B cell (primary cell): ENCODE measurements at places on chromosomes 5 and 9.

- no peak overlapping the region for H3K27ac ChIP-seq
- no peak for DNase-seq
- no peak overlapping the region for H3K4me3 ChIP-seq
- H3K27me3 ChIP-seq, result no peaks in the 10 kb centered on the region
Measured at GRCh38 chr5:146548781-146549449, 32.9 kb upstream of the GPR151 start.

GRCh38 chr9:113012492-113012891, 500 bp upstream of the ZNF883 start:
- no peak for DNase-seq
- H3K27me3 ChIP-seq, result no peaks in the 10 kb centered on the region
- no peaks in the 10 kb centered on the region for H3K36me3 ChIP-seq
- no peak overlapping the region for H3K27ac ChIP-seq
- H3K4me1 ChIP-seq, result no peaks in the 10 kb centered on the region

DNA sequence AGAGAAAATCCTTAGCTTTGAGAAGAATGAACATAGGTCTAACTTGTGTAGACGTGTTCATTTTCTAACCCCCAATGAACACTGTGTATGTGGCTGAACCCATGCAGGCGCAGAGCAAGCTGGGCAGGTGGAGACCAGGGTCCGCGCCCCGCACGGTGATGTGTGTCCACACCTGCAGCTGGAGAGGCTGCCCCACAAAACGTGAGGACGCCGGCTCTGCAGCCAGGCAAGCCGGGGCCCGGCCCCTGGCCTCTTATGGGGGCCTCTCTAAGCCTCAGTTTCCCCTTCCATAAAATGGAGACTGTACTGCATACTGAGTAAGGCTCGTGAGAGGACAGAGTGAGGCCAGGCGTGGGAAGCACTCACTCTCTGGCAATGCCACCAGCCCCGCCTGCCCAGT, 124.7 kb upstream of the RAPGEF1 start:
- H3K36me3 ChIP-seq, result peaks cover 11% of the 10 kb centered on the region
- H3K4me3 ChIP-seq, result no peak overlapping the region
- H3K4me1 ChIP-seq, result no peaks in the 10 kb centered on the region
- H3K27ac ChIP-seq, result no peak overlapping the region

DNA sequence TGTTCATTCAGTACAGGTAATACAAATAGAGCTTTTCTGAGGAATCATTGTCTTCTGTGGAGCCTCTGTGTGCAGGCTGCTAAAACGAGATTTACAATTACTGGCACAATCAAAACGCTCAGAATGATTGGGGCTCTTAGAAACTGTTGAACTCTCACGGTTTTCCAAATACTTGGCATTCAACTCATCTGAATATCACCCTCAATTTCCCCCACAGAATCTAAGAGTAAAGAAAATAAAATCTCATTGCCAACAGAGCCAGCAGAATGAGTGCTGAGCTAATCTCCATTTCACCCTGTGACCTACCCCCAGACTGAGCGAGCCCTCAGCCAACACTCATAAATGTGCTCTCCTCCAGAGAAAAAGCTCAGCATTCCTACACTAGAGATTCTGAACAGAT, 35.3 kb upstream of the TMED7 start:
- H3K36me3 ChIP-seq, result no peaks in the 10 kb centered on the region
- H3K27me3 ChIP-seq, result no peaks in the 10 kb centered on the region
- no peaks in the 10 kb centered on the region for H3K4me1 ChIP-seq
- no peak overlapping the region for H3K27ac ChIP-seq
- H3K4me3 ChIP-seq, result no peak overlapping the region
- DNase-seq, result no peak

DNA sequence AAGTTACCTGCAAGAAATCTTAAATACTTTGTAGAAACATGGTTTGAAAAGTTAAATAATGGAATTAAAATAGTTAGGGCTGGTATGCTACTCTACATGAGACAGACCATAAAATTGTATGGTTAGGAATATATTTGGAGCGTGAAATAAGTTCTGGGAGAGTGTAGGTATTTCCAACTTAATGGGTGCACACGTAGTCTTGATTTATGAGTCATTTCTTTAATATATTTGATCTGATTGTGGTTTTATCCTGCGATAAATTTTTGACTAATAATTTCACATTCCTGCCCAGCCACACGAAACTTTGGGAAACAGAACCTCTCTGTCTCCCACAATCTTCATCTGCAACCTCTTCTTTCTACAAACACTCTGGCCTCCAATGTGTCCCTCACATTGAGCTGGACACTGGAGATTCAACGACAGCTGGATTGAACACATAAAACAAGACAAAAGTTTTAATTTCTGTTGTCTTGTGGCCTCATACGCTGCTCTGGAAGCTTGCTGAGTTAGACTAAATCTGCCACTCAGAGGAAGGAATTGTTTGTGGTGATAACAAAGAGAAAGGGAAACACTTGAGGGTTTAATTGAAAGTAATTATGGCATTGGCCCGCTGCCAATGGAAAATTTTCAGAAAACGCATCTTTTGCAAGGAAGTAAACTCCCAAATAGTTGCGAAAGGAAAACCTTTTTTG, 201.8 kb upstream of the ZNF608 start:
- H3K36me3 ChIP-seq, result no peaks in the 10 kb centered on the region
- peaks cover 23% of the 10 kb centered on the region for H3K4me1 ChIP-seq
- DNase-seq, result no peak
- no peaks in the 10 kb centered on the region for H3K27me3 ChIP-seq

GRCh38 chr9:77595426-77596095, 52.6 kb downstream of the GNA14 start:
- H3K27me3 ChIP-seq, result no peaks in the 10 kb centered on the region
- no peak overlapping the region for H3K4me3 ChIP-seq
- H3K4me1 ChIP-seq, result no peaks in the 10 kb centered on the region
- H3K27ac ChIP-seq, result no peak overlapping the region
- DNase-seq, result no peak

- H3K27ac ChIP-seq, result no peak overlapping the region
- no peaks in the 10 kb centered on the region for H3K27me3 ChIP-seq
- no peaks in the 10 kb centered on the region for H3K36me3 ChIP-seq
- no peak for DNase-seq
- no peaks in the 10 kb centered on the region for H3K4me1 ChIP-seq
Measured at GRCh38 chr5:175680020-175680419, 22.1 kb downstream of the HRH2 start.

DNA sequence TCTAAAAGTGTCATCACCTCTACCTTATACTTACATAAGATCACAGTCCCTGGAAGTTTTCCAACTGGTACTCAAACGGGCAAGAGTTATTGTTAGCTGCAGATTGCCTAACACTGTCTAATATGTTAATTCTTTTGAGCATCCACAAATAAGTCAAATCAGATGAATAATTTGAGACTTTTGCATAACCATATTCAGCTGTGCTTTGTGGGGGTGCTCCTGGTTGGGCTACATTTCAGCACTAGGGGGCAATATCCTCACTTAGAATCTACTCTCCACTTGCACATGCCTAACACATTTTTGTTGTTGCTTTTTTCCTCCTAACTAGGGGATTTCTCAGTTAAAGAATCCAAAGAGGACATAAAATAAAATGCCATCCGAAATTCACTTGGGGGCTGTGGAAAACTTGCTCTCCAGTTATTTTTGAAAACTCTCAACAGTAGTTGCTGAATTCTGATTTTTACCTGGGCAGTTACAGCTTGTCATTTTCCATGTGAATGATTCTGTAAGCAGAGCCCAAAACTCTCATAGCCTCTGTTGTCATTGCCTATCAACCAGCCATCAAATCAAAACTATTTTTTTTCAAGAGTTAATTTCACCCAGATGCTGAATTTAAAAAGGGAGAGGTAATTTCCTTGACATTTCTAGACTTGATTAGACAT, 71.5 kb downstream of the TRIM36 start:
- H3K4me3 ChIP-seq, result no peak overlapping the region
- no peaks in the 10 kb centered on the region for H3K27me3 ChIP-seq
- no peaks in the 10 kb centered on the region for H3K36me3 ChIP-seq
- no peaks in the 10 kb centered on the region for H3K4me1 ChIP-seq

- H3K36me3 ChIP-seq, result no peaks in the 10 kb centered on the region
- H3K4me1 ChIP-seq, result no peaks in the 10 kb centered on the region
- H3K27me3 ChIP-seq, result no peaks in the 10 kb centered on the region
- H3K4me3 ChIP-seq, result no peak overlapping the region
- no peak for DNase-seq
Measured at GRCh38 chr5:73825736-73826135, 199.7 kb downstream of the ARHGEF28 start.

GRCh38 chr5:68950125-68950524, 143.7 kb upstream of the SLC30A5 start:
- H3K27me3 ChIP-seq, result no peaks in the 10 kb centered on the region
- no peak overlapping the region for H3K27ac ChIP-seq
- no peak for DNase-seq
- no peaks in the 10 kb centered on the region for H3K4me1 ChIP-seq

DNA sequence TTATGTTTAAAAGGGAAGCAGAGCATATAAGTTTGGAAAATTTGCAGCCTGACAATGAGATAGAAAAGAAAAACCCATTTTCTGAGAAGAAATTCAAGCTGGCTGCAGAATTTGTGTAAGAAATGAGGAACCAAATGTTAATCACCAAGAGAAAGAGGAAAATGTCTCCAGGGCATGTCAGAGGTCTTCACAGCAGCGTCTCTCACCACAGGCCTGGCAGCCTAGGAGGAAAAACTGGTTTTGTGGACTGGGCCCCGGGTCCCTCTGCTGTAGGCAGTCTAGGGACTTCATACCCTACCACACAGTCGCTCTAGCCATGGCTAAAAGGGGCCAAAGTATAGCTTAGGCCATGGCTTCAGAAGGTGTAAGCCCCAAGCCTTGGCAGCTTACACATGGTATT, 32.1 kb upstream of the HSD17B4 start:
- no peak overlapping the region for H3K4me3 ChIP-seq
- peak; percentile 60 for DNase-seq
- peaks cover 48% of the 10 kb centered on the region for H3K4me1 ChIP-seq
- H3K36me3 ChIP-seq, result no peaks in the 10 kb centered on the region

DNA sequence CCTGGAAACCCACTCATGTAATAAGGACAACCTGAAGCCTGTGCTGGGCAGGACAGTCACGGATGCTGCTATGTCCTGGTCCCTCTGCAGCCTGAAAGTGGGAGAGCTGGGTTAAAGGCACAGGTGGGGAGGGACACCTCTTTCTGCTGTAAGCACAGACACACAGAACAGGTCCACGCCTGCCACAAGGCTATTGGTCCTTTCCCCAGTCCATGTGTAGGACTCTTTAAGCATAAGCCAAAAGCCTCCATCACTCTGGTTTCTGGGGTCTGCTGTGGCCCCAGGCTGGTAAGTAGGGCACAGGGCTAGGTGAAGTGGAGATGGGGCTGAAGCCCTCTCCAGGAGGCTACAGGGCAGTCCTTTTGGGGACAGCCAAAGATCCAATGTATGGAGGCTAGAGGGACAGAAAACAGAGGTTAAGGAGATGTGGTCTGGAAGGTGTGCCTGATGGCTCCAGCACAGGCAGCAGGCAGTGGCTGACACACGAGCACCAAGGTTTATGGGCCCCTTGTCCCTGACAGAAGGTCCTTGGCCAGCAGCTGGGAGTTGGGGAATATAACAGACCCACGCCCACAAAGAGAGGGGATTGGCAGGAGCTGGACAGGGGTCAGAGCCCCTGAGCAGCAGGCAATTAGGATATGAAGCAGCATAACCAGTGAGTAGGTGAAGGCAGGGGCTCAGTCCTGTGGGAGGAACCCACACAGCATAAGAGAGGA, 203.6 kb upstream of the MVB12B start:
- no peak overlapping the region for H3K27ac ChIP-seq
- H3K4me3 ChIP-seq, result no peak overlapping the region
- H3K36me3 ChIP-seq, result no peaks in the 10 kb centered on the region

DNA sequence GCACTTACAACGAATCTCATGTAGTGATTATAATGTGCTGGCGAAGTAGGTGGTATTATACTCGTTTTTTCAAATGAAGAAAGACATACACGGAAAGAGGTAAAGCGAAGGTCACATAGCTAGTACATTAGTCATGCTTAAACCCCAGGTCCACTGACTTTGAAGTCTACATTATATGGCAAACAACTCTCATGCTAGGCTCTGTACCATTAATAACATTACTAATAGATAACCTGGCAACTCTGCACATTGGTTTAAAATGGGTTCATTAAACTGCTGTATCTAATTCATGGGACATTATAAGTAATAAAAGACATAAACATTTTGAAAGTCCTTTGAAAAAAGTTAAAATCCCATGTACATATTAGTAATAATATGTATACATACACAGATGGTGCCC, 21.2 kb downstream of the FYB1 start:
- peaks cover 4% of the 10 kb centered on the region for H3K4me1 ChIP-seq
- H3K36me3 ChIP-seq, result no peaks in the 10 kb centered on the region
- DNase-seq, result no peak
- H3K27me3 ChIP-seq, result no peaks in the 10 kb centered on the region
- no peak overlapping the region for H3K27ac ChIP-seq

- H3K36me3 ChIP-seq, result no peaks in the 10 kb centered on the region
- no peak overlapping the region for H3K4me3 ChIP-seq
- peaks cover 3% of the 10 kb centered on the region for H3K27me3 ChIP-seq
- DNase-seq, result no peak
Measured at GRCh38 chr5:113212244-113212920, 222.4 kb downstream of the TSSK1B start.

- no peak overlapping the region for H3K4me3 ChIP-seq
- DNase-seq, result no peak
- H3K27me3 ChIP-seq, result no peaks in the 10 kb centered on the region
- no peak overlapping the region for H3K27ac ChIP-seq
- peaks cover 13% of the 10 kb centered on the region for H3K4me1 ChIP-seq
- H3K36me3 ChIP-seq, result no peaks in the 10 kb centered on the region
Measured at GRCh38 chr5:65020492-65020891, 251.8 kb downstream of the CWC27 start.

GRCh38 chr5:113022661-113023060, 46.1 kb downstream of the DCP2 start:
- no peaks in the 10 kb centered on the region for H3K27me3 ChIP-seq
- peak; percentile 35 for DNase-seq

DNA sequence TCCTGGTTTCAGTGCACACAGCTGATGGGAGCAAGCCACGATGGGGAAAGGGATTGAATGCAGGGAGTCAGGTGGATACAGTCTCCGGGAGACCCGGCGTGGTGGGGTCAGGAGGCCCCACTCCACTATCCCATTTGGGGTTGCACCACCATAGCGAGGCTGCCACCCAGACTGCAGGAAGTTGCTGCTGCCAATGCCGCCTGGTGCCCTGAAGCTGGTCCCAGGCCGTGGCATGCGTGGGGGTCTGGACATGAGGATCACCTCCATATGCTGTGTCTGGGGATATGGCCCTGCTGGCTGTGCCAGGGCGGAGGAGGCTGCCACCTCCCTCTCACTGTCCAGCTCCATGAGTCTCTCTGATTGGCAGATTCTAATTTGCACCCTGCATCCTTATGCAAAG, 45.3 kb downstream of the COL5A1 start:
- no peak for DNase-seq
- no peak overlapping the region for H3K4me3 ChIP-seq
- no peaks in the 10 kb centered on the region for H3K36me3 ChIP-seq
- H3K27me3 ChIP-seq, result no peaks in the 10 kb centered on the region

GRCh38 chr5:94841598-94842322, 223.3 kb downstream of the SLF1 start:
- no peak overlapping the region for H3K27ac ChIP-seq
- H3K4me3 ChIP-seq, result no peak overlapping the region
- H3K36me3 ChIP-seq, result no peaks in the 10 kb centered on the region
- no peak for DNase-seq

GRCh38 chr5:82561797-82562196, 283.6 kb upstream of the RPS23 start:
- no peaks in the 10 kb centered on the region for H3K4me1 ChIP-seq
- no peak overlapping the region for H3K4me3 ChIP-seq
- no peak for DNase-seq
- no peaks in the 10 kb centered on the region for H3K36me3 ChIP-seq
- H3K27me3 ChIP-seq, result no peaks in the 10 kb centered on the region
- no peak overlapping the region for H3K27ac ChIP-seq
